ENCODE measurements at places on chromosomes 16 and 17.

DNA sequence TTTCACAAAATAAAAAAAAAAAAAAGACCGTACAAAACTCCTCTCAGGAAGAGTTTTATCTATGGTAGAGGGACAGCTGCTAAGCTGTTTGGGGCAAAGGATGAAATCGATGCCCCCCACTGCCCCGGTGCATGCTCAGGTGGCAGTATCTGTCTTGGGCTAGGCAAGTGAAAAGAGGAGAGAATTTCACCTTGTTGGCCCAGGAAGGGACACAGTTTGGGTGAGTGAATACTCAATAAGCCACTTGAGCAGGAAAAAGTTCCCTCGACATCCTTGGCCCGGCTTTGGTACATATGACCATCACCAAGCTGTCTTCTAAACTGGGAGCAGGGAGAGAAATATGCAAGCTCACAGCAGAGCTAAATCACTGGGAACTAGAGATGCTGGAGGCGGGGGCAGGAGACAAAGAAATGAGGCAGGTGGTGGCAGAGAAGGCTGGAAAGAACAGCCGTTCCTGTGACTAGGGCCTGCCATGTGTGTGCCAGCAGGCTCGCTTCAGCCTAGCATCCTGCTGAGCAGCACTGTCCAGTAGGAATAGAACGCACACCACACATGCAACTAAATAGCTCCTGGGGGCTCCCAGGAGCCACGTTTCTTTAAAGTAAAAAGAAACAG lies 8.2 kb upstream of the EIF1 start:
- no peak for DNase-seq

- DNase-seq, result no peak
Measured at GRCh38 chr17:58693208-58693607, 806 bp downstream of the RAD51C start.

- DNase-seq, result peak; percentile 8
Measured at GRCh38 chr17:83180264-83180995, 101.0 kb downstream of the METRNL start.

- DNase-seq, result no peak
Measured at GRCh38 chr17:39231591-39232551, 6.1 kb upstream of the STAC2 start.

- DNase-seq, result no peak
Measured at GRCh38 chr16:31274831-31275816, 15.3 kb downstream of the ITGAM start.

GRCh38 chr17:36072431-36073121 lies 8.5 kb downstream of the CCL18 start:
- peak; percentile 84 for DNase-seq

DNA sequence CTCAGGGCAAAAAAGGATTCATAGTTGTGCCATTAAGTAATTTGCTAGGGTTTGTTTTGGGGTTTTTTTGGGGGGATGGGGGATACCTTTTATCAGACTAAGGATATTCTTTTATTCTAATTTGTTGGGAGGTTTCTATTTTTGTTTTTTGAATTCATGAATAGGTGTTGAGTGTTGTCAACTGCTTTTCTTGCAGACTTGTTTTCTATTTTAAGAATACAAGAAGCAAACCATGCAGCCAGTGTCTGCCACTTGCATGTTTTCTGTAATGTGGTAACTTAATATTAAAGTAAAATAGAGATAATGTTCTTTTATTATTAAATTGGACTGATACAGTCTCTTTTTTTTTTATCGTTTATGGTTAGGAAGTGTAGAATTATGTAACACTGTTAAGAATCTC lies 49.5 kb downstream of the NFATC3 start:
- DNase-seq, result no peak

DNA sequence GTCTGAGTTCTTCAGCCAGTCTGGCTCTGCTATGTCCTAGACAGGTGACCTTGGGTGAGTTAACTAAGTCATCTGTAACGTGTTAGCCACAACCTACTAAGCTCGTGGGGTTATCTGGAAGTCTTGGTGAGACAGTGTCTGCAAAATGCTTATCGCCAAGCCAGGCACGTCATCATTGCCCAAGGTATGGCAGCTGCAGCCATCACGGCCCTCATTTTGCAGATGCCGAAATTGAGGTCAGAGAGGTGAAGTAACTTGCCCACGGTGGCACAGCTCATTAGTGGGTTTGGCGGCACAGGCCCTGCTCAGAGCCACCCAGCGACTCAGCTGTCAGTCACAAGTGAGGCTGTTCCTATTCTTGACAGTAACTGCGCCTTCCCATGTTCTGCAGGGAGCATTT lies 79.8 kb downstream of the CMIP start:
- no peak for DNase-seq

DNA sequence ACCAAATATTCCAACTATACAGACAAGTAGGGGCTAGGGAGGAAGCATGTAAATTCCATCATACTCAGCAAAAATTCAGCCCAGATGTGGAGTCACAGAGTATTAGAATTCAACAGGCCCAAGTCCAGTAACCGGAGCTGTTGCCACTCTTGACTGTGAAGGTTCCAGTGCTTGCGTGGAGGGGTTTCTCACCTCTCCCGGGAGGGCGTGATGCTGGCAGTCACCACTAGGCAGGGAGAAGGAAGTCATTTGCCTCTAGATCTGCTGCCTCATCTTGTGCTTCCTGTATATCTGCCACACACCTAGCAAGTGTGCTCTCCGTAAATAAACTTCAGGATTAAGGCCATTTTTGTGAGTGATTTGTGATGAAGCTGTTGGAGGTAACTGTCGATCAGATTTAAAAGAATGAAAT lies 1.0 kb upstream of the CKLF start:
- peak; percentile 47 for DNase-seq

GRCh38 chr17:2925011-2925410 lies 128.8 kb downstream of the RAP1GAP2 start:
- no peak for DNase-seq

DNA sequence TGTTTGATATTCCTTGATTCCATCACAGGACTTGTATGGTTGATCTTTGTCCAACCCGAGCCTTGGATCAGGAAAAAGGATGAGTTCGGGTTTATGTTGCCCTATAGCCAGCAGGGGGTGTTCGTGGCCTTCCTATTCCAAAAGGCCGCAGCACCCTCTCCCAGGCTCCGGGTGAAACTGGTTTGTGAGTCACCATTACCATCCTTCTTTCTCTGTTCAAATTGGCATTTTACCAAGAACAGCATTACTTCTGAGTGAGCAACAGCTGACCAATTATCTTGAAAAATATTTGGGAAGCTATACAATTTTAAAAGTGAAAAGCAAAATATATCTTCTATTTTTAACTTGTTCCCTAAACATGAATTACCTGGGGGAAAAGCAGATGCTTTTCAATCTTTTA lies 24.3 kb upstream of the KRT20 start:
- peak; percentile 83 for DNase-seq

DNA sequence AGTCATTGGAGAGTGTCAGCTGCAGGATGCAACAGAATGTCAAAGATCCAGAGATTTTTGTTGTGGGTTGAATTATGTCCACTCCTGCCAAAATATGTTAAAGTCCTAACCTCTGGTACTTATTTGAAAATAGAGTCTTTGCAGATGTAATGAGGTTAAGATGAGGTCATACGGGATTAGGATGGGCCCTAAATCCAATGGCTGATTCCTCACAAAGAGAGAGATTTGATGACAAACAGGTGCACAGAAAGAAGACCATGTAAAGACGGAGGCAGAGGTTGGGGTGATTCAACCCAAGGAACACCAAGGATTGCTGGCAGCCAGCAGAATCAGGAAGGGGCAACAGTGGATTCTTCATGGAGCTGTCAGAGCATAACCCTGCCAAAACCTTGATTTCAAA lies 34.5 kb upstream of the USP22 start:
- no peak for DNase-seq

DNA sequence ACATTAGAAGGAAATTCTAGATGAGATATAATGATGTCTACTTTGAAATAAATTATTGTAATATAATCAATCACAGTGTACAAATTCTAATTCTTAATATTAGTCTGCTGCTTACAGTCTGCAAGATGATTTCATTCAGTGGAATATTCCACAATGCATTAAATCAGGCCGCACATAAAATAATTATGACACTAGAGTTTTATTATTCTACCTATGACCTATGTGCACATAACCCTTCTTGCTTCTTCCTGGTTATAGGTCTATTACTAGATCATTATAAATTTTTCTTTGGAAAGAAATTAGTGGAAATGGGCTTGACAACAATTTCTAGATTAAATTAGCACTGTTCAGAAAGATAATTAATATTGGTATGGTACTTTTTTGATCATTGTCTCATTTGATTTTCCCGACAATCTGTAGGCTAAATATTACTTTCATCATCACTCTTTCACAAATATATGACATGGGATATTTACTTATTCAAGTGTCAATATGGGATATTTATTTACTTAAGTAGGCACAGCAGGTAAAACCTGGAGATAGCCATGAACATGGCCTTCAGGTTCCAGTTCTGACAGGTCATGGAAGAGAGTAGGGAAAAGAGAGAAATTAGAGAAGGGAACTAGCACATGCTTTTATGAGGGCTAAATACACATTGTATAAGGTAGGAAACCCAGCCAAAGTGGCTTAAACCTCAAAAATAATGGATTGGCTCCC lies 476.4 kb downstream of the TOX3 start:
- no peak for DNase-seq

DNA sequence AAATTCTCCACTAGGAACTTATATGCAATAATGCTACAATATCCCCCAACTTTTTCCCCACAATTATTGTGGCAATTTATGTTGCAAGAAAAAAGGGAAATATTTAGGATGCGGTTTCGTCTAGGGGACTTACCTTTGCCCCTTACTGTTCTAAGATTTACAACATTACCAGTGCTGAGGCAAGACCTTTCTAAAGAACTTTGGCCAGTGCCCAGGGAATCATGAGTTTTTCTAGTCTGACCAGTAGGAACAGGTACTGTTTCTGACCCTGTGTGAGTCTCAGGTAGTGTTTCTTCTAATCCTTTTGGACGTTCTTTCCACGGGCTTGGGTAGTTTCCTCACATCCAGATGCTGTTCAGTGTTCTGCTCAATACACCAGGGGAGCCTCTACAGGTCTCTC lies 373.7 kb downstream of the HAPSTR1 start:
- DNase-seq, result no peak

- no peak for DNase-seq
Measured at GRCh38 chr16:86635176-86635876, 57.0 kb downstream of the FOXL1 start.

- peak; percentile 74 for DNase-seq
Measured at GRCh38 chr17:57108671-57109392, 23.8 kb downstream of the AKAP1 start.

DNA sequence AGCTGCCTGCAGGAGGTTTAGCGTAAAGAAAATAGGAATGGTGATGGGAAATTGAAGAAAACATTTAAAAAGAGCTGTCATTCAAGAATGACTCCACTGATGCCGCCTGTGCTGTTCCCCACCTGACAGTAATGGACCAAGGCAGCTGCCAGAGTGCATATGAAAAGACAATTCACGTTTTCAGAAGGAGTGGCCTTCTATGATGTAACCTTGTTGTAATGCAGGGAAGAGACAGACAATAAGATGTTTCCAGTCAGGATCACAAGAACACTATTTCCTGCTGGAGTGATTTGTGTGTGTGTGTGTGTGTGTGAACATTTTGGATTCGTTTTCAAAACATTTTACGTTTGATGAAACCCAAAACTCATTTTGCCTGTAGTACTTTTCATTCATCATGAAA lies 203.7 kb downstream of the LGALS9B start:
- DNase-seq, result no peak

DNA sequence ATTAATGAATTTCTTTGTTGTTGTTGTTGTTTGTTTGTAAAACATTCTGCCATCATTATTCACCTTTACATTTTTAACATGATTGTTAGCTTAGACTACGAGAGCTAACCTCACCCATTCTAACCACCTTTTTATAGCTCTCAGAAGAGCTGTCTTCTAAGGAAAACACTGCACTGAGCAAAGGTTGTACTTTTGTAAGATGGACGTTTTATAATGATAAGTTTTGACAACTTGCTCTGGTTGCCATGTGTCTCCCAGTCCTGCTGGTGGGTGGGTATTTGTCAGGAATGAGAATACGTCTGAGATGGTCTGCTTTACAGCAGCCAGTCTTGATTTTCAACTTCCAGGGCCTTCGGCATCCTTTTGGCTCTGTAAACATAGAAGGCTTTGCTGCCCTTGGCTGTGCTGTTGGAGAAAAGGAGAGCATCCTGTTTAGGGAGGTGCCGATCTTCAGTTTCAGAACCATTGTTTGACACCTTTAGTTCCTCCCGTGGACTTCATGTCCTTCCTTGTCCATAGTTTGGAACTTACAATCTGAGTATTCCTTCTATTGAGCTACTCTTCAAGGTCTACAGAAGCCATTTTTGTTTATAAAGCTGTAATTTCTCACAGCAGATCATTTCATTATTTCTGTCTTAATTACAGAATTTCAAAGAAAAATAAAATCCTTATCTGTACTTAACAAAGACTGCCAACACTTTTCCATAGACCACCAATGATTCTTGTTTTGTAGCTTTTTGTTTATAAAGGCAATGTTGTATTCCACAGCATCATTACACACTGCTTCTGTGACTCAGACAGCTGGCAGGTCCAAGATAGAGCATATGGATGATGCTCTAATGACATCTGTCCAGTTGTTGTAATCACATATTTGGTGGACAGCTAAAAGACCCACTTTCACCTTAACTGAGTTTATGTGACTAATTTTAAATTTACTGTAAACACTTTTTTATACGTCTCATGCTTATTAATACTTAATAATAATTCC lies 270.1 kb upstream of the TBX2 start:
- no peak for DNase-seq

- DNase-seq, result no peak
Measured at GRCh38 chr16:87735270-87736007, 30.3 kb downstream of the KLHDC4 start.

Data from colonic mucosa (tissue), 4 donors.